Activated T-helper 1 cell treated with anti-CD3 and anti-CD28 coated beads, Interleukin-12 subunit alpha, Interleukin-12 subunit beta, Interleukin-2, Interleukin-4 antibody, amounts not matched to agents 30 ng/mL and 10 ng/mL and 1 ng/mL, durations not matched to agents 14 hours and 24 hours and 36 hours (primary cell): ENCODE measurements at places on chromosomes 12 and 14. TPM values are rescaled to one million over a fixed set of nuclear protein-coding genes. Genes with fewer than 3 reads are reported as not detected.

HOXC9 gene
- total RNA-seq, result not detected in 2 replicates

BDKRB1 gene
- total RNA-seq, result not detected in 2 replicates

AICDA gene
- total RNA-seq, result not detected in 2 replicates

REP15 gene
- 1.4 and 1.6 TPM in 2 replicates for total RNA-seq

GYS2 gene
- total RNA-seq, result 0.16 TPM in 1 of 2 replicates, not detected in the other

OR6C75 gene
- total RNA-seq, result not detected in 2 replicates

JKAMP gene
- 27.6 and 28.8 TPM in 2 replicates for total RNA-seq
